Stimulated activated CD8-positive, alpha-beta memory T cell treated with anti-CD3 and anti-CD28 coated beads, Interleukin-4, amount 100 ng/mL, for 4 hours (primary cell): ENCODE measurements at places on chromosomes 7 and 10.

DNA sequence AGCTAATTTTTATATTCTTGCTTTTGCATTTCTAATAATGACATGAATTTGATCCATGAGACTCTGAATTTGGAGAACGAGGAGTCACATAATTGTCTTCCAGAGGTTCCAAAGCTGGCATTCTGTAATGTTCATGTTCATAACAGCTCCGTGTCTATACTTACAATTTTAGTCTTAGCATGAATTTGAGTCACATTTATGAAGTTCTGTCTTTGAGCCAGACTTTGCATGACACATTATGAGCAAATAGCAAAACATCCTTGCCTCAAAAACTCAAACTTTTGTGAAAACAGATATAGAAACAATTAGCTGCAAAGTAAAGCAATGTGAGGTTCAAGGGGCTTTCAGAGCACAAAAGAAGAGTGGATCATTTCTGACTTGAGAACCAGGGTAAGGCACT is 44.5 kb upstream of the CAV2 start:
- DNase-seq, result no peak

- no peak for DNase-seq
Measured at GRCh38 chr10:107728807-107729206, 564.3 kb upstream of the SORCS1 start.

DNA sequence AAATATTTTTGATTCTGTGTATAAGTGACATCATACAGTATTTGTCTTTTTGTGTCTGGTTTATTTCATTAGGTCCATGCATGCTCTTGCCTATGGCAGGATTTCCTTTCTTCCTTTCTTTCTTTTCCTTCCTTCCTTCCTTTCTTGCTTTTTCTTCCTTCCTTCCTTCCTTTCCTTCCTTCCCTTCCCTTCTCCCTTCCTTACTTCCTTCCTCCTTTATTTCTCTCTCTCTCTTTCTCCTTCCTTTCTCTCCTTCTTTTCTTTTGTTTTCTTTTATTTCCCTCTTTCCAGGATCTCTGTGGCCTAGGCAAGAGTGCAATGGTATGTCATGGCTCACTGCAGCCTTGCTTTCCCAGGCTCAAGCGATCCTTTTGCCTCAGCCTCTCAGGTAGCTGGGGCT is 31.4 kb upstream of the CALU start:
- DNase-seq, result no peak

- DNase-seq, result no peak
Measured at GRCh38 chr7:90853205-90853604, 257.1 kb downstream of the CDK14 start.

GRCh38 chr7:70512761-70513160 is 619.2 kb upstream of the GALNT17 start:
- no peak for DNase-seq

DNA sequence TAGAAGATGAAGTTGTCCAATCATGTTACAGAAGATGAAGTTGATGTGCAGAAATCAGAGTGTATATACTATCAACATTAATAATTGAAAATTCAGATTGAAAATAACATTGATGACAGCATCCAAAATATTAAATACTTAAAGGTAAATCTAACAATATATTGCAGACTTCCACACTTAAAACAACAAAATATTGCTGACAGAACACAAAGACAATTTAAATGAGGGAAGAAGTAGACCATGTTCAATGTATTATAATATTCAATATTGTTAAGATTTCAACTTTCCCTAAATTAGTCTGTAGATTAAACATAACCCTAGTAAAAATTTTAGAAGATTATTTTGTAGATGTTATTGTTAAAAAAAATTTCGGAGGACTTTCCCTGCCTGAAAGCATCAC is 151.9 kb downstream of the PON1 start:
- DNase-seq, result no peak

- no peak for DNase-seq
Measured at GRCh38 chr7:75980430-75981202, 13.8 kb downstream of the TMEM120A start.

DNA sequence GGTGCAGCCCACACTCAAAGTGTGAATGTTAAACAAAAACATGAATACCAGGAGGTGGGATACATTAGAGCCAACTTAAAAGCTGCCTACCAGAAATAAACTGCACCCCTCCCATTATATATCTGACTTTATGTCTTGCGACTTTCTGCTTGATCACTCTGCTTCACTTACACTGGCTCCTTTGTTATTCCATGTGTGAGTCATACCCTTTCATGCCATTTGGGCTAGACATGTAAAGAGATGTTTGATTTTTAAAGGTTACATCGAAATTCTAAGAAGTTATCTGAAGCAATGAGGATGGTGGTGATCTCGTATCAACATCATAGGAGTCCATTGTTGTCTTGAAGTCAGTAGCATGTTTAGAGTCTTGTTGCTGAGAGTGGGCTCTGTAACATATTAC is 31.6 kb upstream of the ETV1 start:
- no peak for DNase-seq

- no peak for DNase-seq
Measured at GRCh38 chr10:46079831-46080585, 33.9 kb upstream of the MSMB start.

DNA sequence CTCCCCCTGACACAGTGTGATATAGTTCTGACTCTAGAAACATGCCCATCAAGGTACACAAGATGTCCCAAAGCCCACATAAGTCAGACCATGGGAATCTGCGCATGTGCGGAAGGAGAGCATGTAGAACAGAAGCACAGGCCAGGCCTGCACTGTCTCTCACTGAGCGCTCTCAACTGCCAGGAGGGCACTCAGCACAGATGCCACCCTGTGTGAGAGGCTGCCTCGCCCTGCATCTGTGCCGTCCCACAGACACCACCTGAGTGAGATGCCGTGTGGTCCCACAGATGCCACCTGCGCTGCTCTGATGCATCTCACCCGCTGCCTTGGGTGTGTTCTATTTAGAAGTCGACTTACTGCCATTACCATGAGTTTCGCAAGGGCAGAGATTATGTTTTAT is 98.4 kb downstream of the VOPP1 start:
- no peak for DNase-seq

DNA sequence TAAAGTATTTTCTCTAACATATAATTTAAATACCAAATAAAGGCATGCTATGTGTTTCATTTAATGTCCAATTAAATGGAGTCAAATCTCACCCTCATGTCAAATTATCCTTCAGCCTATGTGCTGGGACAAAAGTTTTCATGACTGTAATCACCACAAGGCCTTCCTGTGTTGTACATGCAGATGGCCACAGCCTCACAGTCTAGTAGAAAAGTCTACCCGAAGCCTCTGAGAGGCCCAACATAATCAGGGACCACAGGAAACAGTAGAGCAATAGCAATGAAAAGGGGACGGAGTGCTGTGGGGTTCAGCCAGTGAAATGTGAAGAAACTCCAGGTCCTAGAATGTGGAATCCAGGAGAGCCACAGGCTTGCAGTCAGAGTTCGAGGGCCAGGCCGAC is 140.2 kb upstream of the KLF6 start:
- DNase-seq, result no peak

DNA sequence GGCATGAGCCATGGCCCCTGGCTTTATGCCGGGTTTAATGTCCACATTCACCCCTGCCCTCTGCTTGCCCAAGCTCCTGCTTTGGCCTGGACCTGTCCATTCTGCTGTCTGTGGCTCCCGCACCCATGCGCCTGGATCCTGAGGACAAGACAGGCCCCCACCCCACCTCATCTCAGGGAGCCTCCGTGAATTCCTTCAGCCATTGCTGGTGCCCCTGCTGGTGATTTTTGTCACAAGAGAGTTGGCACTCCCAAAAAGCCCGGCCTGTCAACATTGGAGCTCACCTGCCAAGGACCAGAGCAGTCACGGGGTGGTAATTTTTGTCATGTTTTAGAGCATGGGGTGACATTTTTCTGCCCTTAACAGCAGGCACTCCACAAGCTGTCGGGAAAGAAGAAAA is 127.5 kb upstream of the PLXNA4 start:
- DNase-seq, result no peak

- DNase-seq, result no peak
Measured at GRCh38 chr7:101265622-101266516, 21.0 kb upstream of the FIS1 start.

DNA sequence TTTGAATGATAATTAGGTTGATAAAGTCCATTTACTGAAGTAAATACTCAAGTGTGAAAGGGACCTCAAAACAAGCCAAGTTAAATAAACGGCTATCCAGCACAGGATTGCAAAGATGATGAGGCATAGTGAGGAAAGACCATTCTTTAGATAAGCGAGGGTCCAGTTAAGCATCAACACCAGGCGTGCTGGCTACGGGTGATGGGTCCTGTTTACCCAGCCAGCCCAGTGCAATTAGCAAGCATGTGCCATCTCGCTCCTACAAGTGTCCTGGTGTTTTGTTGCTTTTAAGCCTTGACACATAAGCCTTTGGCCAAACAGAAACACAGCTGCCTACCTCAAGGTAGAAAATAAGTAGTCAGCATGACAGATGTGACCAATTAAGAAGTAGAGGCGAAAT is 7.1 kb downstream of the NEBL start:
- no peak for DNase-seq

DNA sequence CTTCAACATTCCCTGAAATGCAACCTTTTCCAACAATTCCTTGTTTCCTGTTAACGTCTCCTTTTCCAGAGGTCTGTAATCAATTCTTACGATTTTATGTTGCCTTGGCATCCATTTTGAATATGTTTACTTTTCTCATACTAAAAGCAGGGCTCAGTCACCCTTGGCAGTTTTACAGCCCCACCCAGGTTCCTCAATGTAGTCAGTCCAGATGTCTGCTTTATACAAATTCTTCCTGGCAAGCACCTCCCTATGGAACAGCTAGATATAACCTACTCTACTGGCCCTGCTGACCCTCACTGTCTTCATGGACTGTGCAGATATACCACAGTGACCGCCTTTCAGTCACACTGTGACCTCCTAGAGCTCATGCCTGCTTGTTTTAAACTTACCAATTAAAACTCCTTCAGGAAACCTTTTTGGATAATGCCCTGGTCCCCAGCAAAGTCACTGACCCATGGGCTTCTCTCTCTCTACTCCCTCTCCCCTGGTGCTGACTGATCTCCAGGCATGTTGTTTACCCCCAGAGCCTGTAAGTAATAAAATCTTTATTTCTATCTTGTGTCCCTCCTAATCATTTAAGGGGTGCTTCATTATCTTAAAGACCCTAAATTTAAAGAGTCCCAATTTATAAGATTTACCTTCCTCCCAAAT is 147.1 kb upstream of the STEAP1 start:
- DNase-seq, result no peak

- DNase-seq, result no peak
Measured at GRCh38 chr10:4538016-4538415, 288.0 kb upstream of the AKR1E2 start.

GRCh38 chr7:130948822-130949221 is 214.8 kb upstream of the KLF14 start:
- DNase-seq, result no peak

DNA sequence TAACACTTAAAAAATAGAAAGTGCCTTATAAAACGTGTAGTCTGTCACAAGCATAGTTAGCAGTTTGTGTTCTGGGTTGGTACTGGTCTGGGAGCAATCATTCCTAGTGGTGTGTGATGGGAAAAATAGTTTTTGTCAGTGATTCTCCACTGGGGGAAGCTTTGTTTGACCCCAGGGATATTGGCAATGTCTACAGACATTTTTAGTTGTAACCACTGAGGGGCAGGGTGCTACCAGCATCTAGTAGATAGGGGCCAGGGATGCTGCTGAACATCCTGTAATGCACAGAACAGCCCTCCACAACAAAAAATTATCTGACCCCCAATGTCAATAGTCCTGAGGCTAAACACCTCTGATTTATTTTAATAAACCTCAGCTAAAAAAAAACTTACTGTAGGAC is 51.6 kb upstream of the CREB5 start:
- no peak for DNase-seq

DNA sequence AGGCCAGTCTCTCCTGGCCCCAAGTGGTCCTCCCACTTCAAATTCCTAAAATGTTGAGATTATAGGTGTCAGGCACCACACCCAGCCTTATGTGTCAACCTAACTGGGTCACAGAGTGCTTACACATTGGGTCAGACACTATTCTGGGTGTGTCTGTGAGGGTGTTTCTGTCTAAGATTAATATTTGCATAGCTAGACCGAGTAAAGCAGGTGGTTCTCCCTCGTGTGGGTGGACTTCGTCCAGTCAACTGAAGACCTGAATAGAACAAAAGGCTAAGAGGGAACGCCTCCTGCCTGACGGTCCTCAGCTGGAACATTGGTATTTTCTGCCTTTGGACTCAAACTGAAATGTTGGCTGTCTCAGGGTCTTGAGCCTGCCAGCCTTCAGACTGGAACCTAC is 11.5 kb downstream of the PPIF start:
- no peak for DNase-seq

GRCh38 chr7:130362251-130362816 is 17.7 kb downstream of the CPA5 start:
- DNase-seq, result no peak

GRCh38 chr7:26504411-26505120 is 212.9 kb downstream of the SNX10 start:
- DNase-seq, result no peak

DNA sequence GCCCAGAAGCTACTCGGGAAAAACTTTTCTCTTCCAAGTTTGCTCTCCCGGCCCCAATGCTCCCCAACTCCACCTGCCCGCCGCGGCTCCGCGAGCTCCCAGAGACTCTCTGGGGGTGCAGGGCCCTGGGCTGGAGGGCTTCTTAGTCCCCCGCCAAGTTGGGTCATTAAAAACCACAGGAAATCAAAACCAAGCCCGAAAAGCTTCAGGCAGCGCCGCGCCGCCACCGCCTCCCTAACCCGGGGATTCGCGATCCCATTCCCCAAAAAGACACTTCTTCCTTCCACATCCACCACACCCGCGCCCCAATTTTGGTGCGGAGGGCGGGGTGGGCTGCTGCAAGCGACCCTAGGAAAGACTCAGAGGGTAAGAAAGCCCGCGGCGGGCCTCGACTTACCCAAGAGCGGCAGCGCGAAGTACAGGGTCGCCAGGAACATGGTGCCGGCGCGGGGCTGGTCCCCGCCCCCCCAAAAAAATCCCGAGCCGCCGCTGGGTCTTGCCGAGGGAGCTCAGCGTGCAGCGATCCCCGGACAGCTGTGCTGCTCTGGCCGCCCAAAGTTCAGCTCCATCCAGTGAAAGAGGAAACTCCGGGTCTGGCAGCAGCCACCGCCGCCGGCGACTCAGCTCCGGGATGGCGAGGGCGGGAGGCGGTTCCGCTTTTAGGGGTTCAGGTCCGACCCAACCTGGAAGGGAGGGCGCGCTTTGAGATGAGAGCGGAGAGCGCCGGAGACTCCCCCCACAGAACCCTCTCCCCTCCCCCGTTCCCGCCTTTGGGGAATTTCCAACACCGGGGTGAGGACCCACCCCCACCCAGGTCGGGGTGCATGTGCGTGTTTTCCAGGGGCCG is 1.2 kb downstream of the GFRA1 start:
- DNase-seq, result no peak

- DNase-seq, result no peak
Measured at GRCh38 chr7:32100407-32100907, 30.2 kb upstream of the PDE1C start.

DNA sequence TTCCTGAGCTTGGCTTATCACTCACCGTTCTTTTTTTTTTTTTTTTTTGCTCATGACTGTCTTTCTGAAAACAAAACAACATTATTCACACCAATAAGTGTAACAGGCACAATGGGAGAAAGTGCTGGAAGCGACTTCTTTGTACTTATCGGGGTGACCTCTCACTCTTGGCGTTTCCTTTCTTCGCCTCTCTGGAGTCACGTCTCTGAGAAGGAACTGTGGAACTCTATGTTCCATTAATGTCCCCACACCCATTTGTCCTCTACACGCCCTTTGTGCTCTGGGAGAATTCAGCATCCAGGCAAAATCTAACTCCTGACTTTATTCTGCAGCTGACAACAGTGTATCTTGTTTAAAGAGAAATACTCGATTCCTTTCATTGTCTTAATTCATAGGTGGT is 70.8 kb upstream of the FAM204A start:
- no peak for DNase-seq
